ENCODE measurements at places on chromosomes 16 and 17.

DNA sequence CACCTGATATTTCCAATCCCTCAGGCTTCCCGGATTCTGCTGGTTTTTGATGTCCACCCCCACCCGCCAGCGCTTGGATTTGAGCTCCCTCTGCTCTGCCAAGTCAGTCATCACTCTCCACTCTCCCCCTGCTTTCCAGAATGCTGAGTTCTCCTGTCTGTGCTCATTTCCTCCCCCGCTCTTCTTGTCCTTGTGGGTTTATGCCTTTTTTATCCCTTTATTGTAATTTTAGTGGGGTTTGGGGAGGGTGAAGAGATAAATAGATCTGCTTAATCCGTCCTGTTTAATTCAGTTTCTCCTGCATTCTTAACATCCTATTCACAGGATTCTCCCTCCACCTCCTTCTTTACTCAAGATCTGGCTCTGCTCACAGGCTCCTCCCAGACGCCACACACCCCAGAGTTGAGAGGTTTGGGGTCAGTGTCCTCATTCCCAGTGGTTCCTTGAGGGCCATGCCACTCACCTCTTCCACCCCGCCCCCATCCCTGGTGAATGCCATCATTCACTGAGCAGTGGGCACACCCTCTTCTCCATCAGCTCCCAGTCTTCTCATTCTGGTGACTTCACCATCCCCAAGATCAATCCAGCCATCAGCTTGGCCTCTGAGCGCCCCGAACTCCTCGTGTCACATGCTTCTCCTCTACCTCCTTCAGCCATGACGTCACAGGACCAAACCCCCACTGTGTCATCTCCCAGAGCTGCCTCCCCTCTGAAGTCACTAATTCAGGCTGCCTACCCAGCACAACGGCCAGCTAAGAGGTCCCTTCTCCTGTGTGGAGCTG is 15.1 kb upstream of the GUCY2D start:
- peak; percentile 79 for DNase-seq

DNA sequence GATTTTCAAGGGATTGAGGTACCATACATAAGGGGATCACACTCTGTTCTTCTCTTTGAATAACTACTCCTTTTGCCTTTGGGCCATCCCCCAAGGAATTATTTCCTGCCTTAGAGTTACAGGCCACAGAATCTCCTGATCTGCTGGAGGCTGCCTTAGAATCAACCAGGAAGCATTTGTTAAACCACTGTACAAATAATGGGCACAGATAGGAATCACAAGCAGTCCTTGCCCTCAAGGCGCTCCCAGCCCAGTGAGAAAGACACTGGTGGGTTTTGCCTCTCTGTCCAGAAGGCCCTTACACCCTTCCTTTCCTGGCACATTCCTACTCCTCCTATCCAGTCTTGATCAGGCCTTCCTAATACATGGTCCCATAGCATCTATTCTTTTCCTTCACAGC is 45.9 kb downstream of the MRTFB start:
- DNase-seq, result no peak

DNA sequence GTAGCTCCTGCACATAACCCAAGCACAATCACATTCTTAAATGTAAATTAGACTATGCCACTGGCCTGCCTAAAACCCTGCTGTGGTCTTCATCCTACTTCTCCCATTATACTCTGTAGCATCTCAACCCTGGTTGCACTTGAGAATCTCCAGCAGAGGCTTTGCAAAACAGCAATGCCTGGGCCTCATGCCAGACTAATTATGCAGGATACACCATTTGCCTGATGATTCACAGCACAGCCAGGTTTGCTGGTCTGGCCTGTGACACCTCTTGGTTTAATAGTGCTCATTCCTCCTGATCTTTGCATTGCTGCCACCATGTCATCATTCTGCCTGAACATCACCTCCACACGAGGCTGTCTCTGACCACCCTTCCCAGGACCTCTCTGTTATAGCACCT is 491.9 kb upstream of the TOM1L1 start:
- no peak for DNase-seq

GRCh38 chr16:66605177-66605978 is 874 bp downstream of the CMTM3 start:
- no peak for DNase-seq

DNA sequence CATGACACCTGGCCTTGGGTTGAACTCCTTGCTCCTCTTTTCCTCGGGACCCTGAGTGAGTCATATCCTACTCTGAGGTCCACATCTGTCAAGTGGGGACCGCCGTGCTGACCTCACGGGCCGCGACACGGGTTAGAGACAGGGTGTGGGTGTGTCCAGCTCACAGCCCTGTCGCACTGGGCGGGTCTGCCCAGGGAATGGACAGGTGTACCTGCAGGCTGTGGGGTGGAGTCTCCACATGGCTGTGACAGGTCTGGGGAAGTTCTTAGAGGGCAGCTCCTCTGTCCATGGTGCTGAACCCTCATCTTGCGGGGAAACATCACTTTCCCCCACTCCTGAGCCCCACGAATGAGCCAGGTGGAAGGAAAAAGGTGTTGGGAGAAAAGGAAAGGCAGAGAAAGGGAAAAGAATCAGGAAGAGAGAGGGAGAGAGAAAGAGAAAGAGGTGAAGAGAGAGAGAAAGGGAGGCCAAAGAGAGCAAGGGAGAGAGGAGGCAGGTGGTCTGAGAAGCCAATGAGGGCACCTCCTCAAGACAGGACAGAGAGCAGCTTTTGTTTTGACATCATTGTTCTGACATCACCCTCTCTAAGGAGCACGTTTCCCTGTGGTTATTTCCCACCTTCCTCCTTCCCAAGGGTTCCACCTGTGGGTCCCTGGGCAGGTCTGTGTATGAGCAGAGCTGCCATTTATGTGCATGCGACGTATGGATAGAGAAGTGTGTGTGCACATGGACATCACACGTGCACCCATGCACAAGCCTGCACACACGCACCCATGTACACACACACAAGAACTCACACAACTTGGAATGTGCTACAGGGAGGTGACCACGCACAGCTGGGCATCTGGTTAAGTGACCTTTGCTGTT is 32.6 kb upstream of the CBFA2T3 start:
- DNase-seq, result no peak

GRCh38 chr16:78035012-78035411 is 12.7 kb downstream of the CLEC3A start:
- DNase-seq, result no peak

GRCh38 chr16:1381612-1382406 is 30.1 kb downstream of the GNPTG start:
- DNase-seq, result peak; percentile 69

DNA sequence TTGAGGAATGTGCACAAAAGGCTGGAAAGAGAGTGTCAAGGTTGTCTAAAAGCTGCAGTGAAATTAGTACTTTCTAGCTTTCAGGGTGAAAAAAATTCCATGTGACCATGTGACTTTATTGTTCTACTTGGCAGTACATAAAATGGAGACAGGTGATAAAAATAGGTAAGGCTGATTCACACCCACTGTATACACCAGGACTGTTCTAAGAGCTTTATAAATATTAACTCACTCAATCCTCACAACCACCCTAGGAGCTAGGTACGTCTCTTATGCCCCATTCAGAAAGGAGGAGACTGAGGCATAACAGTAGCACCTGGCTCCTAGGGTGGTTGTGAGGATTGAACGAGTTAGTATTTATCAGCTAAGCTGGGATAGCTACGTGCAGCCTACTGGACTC is 28.2 kb upstream of the DNAH17 start:
- DNase-seq, result peak; percentile 11

DNA sequence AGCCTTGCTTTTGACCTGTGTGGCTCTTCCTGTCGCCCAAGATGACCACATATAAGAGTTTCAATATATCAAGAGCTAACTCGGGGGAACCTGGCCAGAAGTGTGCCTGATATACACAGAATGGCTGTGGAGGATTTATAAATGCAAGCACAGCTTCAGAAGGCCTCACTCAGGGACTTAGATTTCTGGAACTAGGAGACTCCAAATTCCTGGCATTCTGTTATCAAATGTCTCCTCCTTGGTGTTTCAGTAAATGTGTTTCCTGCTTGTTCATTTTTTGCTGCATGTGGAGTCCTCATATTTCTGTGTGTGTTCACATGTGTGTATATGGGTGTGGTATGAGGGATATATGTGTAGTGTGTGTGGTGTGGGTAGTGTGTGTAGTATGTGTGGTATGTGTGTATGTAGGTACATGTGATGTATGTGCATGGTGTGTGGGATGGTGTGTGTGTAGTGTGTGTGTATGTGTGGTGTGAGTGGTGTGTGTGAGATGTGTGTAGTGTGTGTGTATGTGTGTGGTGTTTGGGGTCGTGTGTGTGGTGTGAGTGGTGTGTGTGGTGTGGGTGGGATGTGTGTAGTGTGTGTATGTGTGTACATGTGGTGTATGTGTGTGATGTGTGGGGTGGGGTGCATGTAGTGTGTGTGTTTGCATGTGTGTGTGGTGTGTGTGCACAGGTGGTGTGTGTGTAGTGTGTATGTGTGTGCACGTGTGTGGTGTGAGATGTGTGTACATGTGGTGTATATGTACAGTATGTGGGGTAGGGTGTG is 981 bp upstream of the CD300H start:
- no peak for DNase-seq

- DNase-seq, result no peak
Observed at GRCh38 chr17:28810437-28810836, 32.2 kb downstream of the FAM222B start.

DNA sequence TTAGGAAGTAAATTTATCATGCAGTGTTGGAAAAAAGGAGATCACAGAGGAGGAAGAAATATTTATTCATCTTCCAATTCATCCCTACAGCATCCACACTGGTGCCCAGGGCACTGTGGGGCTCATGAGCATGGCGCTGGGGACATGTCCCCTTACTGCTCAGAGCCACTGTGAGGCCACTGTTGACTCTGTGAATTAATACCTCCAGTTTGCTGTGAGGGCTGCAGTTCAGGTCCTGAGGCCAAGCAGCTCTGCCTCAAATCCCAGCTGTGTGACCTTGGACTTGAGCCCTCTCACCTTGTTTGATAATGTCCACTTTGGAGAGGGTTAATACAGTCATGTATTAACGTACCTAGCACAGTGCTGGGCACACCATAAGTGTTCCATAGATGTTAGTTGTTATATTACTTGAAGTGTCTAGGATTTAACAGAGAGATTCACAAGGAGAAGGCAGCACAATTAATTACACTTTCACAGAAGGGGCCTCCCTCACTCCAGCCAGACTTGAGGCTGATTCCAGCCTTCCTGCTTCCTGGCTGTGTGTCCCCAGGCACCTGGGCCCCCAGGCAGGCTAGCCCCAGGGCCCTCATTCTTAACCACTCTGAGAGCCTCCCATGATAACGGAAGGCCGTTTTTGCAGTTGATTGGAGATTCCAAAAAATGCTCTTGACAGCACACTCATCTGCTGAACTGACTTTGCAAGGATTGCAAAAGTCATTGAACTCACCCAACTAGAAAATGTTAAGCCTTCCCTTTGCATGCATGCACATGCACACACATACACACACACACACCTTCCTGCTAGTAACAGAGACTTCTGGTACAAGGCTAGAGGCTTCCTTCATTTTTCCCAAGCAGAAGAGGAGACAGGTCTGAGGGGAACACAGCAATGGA is 29.4 kb downstream of the KATNIP start:
- DNase-seq, result no peak

DNA sequence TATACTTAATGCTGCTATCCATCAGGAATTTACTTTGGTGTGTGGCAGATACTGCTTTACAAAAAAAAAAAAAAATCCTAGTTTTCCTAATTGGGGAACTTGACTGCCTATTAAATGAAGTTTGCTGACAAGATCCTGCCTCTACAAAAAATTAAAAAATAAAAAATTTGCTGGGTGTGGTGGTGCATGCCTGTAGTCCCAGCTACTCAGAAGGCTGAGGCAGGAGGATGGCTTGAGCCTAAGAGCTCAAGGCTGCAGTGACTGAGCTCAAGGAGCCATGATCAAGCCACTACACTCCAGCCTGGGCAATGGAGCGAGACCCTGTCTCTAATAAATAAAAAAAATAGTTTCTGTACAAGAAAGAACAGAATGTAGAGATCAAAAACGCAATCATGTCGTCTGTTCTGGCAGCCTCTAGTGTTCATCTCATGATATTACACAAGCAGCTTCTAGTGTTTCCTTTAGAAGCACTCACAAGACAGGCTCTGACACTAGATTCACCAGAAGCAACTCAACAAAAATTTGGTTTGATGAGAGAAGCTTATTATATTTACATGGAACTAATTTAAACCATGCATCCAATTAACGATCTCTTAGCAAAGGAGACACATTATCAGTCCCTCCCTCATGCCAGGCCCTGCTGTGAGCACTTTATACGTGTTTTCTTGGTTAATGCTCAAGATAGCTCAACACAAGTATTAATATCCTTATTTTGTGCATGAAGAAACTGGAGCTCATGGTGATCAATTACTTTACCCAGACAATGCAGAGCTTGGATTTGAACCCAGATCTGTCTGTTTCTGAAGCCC is 6.8 kb upstream of the KRTAP17-1 start:
- DNase-seq, result no peak

GRCh38 chr17:18041776-18042175 is 2.6 kb downstream of the GID4 start:
- no peak for DNase-seq

DNA sequence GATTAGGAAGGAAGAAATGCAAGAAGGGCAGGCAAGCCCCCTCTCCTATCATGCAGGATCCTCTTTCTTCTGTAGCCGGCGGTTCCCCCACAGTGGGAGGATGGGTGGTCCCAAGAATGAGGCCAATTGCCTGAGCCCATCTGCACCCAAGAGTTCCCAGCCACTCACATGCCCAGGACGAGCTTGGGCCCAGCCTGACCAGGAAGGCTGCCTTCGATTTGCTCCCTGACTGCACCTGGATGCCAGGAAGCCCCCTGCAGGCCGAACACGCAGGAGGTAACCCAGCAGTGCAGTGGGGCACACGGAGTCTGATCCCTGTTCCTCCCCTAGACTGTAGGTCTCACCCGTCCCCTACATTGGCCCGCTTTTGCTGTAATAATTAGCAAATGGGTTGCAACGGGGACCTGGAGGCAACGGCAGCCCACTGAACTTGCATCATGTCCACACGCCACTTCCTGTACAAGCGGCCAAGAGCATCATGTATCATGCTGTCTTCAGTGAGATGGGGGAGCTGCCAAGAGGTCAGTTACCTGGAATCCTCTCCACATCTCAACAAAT is 67.5 kb downstream of the AMFR start:
- DNase-seq, result no peak

- no peak for DNase-seq
Observed at GRCh38 chr17:17416400-17417360, 60.1 kb upstream of the MED9 start.

DNA sequence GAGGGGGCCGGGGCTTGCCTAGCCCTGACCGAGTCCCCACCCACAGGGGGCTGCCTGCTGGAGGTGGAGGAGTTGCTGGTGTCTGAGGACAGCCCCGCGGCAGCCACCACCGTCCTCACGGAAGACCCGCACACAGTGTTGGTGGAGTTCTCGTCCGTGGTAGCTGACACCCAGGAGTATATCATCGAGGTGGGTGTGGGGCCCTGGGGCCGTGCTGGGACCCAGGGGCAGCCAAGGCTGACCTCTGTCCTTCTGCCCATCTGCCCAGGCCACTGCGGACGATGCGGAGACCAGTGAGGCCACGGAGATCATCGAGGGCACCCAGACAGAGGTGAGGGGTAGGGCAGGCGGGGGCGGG is 1.5 kb upstream of the DNASE1L2 start:
- DNase-seq, result no peak
